ENCODE measurements at places on chromosomes 11 and 22.

DNA sequence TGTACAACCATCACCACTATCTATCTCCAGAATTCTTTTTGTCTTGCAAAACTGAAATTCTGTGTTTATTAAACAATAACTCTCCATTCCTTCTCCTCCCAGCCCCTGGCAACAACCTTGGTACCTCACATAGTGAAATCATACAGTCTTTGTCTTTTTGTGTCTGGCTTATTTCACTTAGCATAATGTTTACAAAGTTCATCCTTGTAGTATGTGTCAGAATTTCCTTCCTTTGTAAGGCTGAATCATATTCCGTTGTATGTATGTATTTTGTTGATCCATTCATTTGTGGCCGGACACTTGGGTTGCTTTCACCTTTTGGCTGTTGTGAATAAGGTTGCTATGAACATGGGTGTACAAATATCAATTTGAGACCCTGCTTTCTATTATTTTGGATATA, 243.7 kb upstream of the TBCEL start:
- no peak for DNase-seq

GRCh38 chr22:50269573-50269969, 609 bp downstream of the MAPK11 start:
- no peak for DNase-seq

DNA sequence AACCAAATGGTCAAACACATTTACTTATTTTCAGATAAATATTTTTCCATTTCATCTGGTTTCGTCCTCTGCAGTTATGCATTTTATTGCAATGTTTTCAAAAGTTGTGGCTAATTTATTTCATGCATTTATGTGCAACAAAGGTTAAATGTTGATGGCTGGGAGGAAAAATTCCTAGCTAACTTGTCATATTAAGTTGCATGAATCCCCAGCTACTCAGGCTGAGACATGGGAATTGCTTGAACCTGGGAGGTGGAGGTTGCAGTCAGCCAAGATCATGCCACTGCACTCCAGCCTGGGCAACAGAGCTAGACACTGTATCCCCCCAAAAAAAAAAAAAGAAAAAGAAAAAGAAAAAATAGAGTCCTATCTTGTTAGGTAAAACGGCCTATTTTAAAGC, 1862.4 kb upstream of the RAG2 start:
- no peak for DNase-seq

DNA sequence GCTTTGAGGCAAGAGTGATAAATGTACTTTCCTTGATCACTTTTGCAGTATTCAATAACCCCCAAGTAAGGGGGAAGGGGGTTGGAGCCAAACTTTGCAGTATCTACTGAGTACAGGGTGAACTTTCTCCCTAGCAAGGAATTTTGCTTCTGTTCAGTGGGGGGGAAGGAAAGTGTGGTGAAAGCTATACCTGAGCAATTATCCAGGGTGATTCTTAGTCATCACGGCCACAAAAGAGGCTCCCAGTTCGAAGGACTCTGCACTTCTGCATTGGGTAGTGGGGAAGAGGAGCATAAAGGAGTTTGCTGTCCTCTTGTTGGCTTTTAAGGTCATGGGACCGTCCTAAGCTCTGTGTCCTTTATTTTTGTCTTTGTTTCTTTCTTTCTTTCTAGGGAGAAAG, 346.5 kb upstream of the SYN3 start:
- no peak for DNase-seq

GRCh38 chr11:106399076-106399511, 321.6 kb downstream of the AASDHPPT start:
- no peak for DNase-seq

- DNase-seq: no peak
Measured at GRCh38 chr11:95035316-95035715, 10.3 kb downstream of the KDM4E start.

DNA sequence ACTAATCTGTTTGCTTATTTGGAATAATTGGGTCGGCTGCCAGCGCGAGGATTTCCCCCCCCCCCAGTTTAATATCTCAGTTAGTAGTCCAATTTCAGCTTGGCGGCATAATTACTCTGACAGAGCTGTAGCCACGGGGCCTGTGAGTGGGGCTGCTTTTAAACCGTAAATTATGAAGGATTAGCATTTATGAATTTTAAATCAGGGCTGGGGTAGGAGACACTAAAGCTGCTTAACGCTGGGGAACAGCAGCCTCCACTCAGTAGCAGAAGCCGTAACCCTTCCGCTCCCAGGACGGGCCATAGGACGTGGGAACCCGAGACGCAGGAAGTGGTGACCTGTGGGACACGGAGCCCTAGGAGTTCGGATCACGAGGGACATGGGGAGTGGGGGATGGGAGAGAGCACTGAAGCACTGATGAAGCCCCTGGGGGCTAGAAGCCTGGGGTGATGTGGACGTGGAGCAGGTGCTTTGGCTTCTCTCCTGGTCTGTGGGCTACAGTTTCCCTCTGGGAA, 66.2 kb upstream of the LMO1 start:
- DNase-seq: no peak

DNA sequence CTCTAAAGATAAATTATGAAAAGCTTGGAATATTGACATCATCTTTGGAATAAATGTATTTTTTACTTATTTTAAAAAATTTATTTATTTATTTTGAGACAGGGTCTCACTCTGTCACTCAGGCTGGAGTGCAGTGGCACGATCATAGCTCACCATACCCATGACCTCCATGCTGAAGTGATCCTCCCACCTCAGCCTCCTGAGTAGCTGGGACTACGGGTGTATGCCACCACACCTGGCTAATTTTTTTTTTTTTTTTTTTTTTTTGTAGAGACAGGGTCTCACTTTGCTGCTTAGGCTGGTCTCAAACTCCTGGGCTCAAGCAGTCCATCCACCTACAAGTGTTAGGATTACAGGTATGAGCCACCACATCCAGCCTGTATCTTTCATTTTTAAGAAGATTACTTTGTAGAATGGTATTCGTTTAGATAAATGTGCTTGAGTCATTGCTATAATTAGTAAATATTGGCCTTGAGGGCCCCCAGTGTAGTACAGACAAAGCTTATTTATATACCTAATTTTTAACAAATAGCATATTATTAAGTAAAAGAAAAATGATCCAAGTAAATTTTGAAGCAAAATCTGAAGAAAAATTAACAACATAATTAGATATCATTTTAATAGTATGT, 8.5 kb downstream of the SWAP70 start:
- no peak for DNase-seq

GRCh38 chr11:72840780-72841179, 26.6 kb downstream of the ATG16L2 start:
- no peak for DNase-seq

DNA sequence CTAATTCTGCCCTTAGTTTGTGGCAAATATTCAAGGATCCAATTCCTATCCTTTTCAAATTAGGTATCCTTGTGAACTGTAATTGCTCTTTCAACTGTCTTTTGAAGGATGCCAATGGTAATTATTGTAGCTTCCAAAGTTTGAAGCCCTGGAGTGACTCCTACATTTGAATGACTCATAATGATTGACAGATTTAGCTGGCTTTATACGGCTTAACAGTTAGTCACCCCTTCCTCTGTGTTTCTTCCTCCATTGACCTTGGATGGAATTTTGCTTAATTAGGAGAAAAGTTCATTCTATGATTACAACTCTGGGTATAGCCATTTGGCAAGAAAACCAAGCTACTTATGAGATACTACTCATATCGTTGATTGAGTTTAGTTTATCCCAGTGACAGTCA, 639.3 kb upstream of the KIRREL3 start:
- DNase-seq: no peak

DNA sequence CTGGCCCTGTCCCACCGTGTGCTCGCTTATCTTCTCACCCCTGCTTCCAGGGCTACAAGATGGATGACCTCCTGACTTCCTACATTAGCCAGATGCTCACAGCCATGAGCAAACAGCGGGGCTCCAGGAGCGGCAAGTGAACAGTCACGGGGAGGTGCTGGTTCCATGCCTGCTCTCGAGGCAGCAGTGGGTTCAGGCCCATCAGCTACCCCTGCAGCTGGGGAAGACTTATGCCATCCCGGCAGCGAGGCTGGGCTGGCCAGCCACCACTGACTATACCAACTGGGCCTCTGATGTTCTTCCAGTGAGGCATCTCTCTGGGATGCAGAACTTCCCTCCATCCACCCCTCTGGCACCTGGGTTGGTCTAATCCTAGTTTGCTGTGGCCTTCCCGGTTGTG, 86.5 kb downstream of the MYO7A start:
- DNase-seq: no peak

DNA sequence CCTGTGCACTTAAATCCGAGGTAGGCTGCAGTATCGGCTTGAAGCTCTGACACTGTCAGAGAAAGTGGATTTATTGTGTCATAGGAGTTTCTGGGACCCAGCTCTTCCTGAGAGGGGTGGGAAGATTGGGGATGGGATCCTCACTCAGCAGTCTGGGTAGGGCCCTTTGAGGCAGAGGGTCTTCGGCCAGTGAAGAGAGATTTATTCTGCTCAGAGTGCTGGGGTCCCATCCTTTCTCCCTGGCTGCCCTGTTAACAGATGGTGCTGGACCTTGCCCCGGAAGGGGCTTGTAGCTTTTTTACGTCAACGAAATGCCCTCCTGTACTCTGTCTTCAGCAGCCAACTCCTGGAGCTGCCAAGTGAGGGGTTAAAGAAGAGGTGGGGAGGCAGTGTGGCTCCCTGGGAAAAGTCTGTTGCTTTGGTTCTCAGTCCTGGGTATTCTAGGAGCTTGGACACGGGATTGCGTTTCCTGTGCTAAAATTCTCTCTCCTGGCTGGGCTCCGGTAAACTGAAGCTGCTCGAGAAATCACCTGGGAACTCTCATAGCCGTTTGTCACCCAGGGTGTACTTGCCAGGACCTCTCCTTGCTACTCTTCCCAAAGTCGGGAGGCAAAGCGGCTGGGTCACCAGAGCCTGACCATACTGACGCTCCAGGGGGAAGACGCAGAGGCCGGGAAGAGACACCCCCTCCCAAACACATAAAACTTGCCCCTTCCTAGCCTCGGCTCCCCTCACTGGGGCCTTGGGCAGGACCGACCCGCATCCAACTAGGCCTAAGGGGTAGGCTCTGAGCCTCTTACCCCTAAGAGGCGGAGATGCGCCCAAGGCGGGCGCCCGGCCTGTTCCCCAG, 806 bp upstream of the SMDT1 start:
- no peak for DNase-seq

DNA sequence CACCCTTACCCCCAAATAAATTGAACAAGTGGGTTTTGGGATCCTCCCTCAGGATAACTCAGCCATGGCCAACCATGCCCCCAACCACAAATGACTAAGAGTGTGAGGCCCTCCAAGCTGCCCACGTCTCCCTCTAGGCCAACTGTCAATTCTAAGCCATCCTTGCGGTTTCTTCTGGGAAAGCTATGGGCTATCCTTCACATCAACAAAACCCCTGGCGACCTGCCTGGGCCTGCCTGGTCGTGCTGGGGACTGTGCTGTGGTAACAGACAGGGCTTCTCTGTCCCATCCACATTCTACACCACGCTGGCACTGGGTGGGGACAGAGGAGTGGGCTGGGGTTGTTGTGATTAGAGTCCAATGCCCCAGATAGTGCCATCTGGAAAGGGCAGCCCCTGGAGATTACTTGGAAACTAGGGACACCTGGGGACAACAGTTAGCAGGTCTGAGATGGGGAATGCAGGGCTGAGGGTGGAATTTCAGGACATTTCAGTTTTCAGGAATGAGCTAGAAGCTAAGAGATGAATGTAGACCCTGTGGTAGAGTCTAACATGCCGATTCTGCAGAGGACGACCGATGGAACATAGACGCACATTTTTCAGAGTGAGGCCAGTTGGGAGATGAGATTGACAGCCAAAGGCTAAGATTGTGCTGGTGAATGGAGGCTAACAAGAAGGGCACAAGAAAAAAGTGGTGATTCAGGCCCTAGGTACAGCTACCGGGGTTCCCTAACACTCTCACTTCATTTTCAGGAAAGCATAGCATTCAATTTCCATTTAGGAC, 131.9 kb downstream of the RASSF10 start:
- DNase-seq: no peak

DNA sequence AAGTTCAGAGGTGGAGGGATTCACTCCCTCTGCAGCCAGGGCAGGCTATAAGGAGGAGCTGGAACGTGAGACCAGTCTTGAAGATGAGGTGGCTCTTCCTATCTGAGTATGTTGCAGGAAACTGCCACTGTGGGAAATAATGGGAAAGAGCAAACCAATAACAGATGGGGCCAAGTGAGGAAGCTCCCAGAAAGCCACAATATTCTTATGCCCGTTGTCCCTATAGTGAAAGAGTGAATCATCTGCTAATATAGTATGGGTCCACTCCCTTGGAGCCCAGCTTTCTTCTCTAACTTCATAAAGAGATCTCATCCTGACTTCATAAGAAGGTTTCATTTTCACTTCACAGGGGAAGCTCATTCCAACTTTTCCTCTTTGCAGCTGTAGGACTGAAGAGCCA, 206.4 kb downstream of the BLID start:
- DNase-seq: no peak

DNA sequence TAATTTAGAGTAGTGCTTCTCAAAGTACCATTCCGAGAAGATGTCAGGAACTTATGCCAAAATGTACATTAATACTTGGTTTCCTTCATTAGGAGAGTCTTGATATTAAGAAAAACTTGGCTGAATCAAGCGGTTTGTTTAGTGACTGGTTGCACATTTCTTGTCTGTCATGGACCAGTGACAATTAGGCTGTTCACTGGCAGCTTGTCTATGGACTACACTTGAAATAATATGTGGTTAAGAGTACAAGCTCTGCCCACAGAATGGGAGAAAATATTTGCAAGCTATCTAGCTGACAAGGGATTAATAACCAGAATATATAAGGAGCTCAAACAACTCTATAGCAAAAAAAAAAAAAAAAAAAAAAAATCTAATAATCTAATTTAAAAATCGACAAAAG, 24.6 kb downstream of the COA4 start:
- no peak for DNase-seq

GRCh38 chr11:125082611-125083311, 19.7 kb downstream of the SLC37A2 start:
- DNase-seq: no peak
